ENCODE measurements at places on chromosomes 12 and 14. TPM values are rescaled to one million over a fixed set of nuclear protein-coding genes. Genes with fewer than 3 reads are reported as not detected.

The CNTN1 gene
- total RNA-seq = 52.0 TPM

The LRRK2 gene
- total RNA-seq = 32.8 TPM

The GALNT4 gene
- 5.0 TPM for total RNA-seq

The ESRRB gene
- 0.26 TPM for total RNA-seq

The PLCZ1 gene
- total RNA-seq = not detected

The RXYLT1 gene
- 11.8 TPM for total RNA-seq

The ARID4A gene
- 15.9 TPM for total RNA-seq

The SLC38A4 gene
- total RNA-seq = 0.17 TPM

The P2RX2 gene
- total RNA-seq = 1.7 TPM

The NUP107 gene
- 21.6 TPM for total RNA-seq

The KRT6C gene
- total RNA-seq = not detected

The DNAJC22 gene
- total RNA-seq = 0.26 TPM

The AGAP2 gene
- 2.5 TPM for total RNA-seq

The SMIM41 gene
- 2.1 TPM for total RNA-seq

The DLK1 gene
- not detected for total RNA-seq

The C12orf50 gene
- not detected for total RNA-seq

The OTOGL gene
- total RNA-seq = 2.0 TPM

The PRB2 gene
- total RNA-seq = not detected

The MANSC1 gene
- total RNA-seq = 17.0 TPM

The PRKD1 gene
- 15.2 TPM for total RNA-seq

The APOLD1 gene
- 13.3 TPM for total RNA-seq

The STAC3 gene
- total RNA-seq = 1.7 TPM

The TAS2R50 gene
- 4.2 TPM for total RNA-seq

The MMP17 gene
- 5.3 TPM for total RNA-seq

The AJUBA gene
- 32.5 TPM for total RNA-seq

The CD163 gene
- total RNA-seq = 96.0 TPM

The SYNE2 gene
- 165 TPM for total RNA-seq

The RIPK3 gene
- total RNA-seq = 5.8 TPM

The OR4E2 gene
- total RNA-seq = not detected

The KCNH5 gene
- under 0.01 TPM for total RNA-seq

The GALNT16 gene
- 18.4 TPM for total RNA-seq

The ADAM20 gene
- total RNA-seq = 0.33 TPM

The SLC25A47 gene
- total RNA-seq = not detected

The HOXC11 gene
- not detected for total RNA-seq

The TXNDC16 gene
- total RNA-seq = 6.5 TPM

The RPGRIP1 gene
- total RNA-seq = not detected

The FOXG1 gene
- 0.83 TPM for total RNA-seq

The TRIM9 gene
- total RNA-seq = 0.58 TPM

The PTGER2 gene
- 6.3 TPM for total RNA-seq

The CIROP gene
- total RNA-seq = not detected

The CSAD gene
- total RNA-seq = 27.8 TPM

The EML5 gene
- 3.7 TPM for total RNA-seq

The ACRBP gene
- total RNA-seq = 3.3 TPM

The KITLG gene
- total RNA-seq = 71.7 TPM

The TMPRSS12 gene
- total RNA-seq = not detected

The SUOX gene
- total RNA-seq = 22.7 TPM
